ENCODE measurements at places on chromosomes 3 and 15. TPM values are rescaled to one million over a fixed set of nuclear protein-coding genes. Genes with fewer than 3 reads are reported as not detected.

The GOLGA6D gene
- total RNA-seq, result not detected

The HIGD1A gene
- 91.0 TPM for total RNA-seq

The ARGFX gene
- total RNA-seq, result not detected

The SLC38A3 gene
- 4.0 TPM for total RNA-seq

The IGF2BP2 gene
- total RNA-seq, result 8.8 TPM

The CTDSPL gene
- 59.3 TPM for total RNA-seq

The RHCG gene
- 1.0 TPM for total RNA-seq

The PYGO1 gene
- 7.2 TPM for total RNA-seq

The TRNT1 gene
- total RNA-seq, result 21.6 TPM

The LYZL4 gene
- 5.9 TPM for total RNA-seq

The LDHAL6B gene
- not detected for total RNA-seq

The DET1 gene
- 11.5 TPM for total RNA-seq

The PLA2G4B gene
- total RNA-seq, result 7.6 TPM

The BCHE gene
- 1.8 TPM for total RNA-seq

The RLBP1 gene
- total RNA-seq, result not detected

The P2RY14 gene
- 0.09 TPM for total RNA-seq

The DZIP1L gene
- 10.2 TPM for total RNA-seq

The PLS1 gene
- 7.0 TPM for total RNA-seq

The STRA6 gene
- 0.77 TPM for total RNA-seq

The RPL39L gene
- total RNA-seq, result 57.9 TPM

The KIF15 gene
- total RNA-seq, result 4.8 TPM

The CCNB2 gene
- total RNA-seq, result 8.3 TPM

The COL8A1 gene
- total RNA-seq, result 8.1 TPM
